K562 (cell line): ENCODE measurements at places on chromosomes 5 and 9.

GRCh38 chr9:113369855-113370140 is 7.0 kb downstream of the HDHD3 start:
- no peak for DNase-seq

- no peak for DNase-seq
These were observed 43.2 kb upstream of the IER5L start for GRCh38 chr9:129221233-129221632.

GRCh38 chr9:580652-581342 is 260.7 kb upstream of the DMRT1 start:
- no peak for DNase-seq

DNA sequence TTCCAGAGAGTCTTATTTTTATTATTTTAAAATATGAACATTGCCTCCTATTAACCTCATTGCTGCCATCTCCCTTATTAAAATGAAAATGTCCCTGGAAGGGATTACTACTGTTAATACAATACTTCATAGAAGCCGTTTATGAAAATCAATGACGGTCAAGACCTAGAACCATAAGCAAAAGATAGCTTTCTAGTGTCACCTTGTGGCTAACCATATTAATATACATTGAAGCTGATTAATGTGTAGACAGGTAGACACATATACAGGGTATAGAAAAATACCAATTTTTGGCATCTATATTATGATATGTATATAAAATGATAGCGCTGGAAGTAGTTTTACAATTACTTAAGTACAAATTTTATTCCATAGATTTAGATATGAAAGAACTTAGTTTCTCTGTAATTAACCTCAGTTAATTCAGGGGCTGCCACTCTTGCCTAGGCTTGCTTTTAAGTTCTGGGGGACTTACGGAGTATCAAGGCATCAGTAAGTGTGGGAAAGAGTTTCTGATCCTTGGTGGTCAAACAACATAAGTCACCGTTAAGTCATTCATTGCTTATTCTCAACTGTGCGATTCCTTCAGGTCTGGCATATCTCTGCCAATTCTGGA is 2.5 kb upstream of the YTHDC2 start:
- no peak for DNase-seq

GRCh38 chr5:143432658-143433239 is 29.3 kb upstream of the NR3C1 start:
- DNase-seq, result no peak

DNA sequence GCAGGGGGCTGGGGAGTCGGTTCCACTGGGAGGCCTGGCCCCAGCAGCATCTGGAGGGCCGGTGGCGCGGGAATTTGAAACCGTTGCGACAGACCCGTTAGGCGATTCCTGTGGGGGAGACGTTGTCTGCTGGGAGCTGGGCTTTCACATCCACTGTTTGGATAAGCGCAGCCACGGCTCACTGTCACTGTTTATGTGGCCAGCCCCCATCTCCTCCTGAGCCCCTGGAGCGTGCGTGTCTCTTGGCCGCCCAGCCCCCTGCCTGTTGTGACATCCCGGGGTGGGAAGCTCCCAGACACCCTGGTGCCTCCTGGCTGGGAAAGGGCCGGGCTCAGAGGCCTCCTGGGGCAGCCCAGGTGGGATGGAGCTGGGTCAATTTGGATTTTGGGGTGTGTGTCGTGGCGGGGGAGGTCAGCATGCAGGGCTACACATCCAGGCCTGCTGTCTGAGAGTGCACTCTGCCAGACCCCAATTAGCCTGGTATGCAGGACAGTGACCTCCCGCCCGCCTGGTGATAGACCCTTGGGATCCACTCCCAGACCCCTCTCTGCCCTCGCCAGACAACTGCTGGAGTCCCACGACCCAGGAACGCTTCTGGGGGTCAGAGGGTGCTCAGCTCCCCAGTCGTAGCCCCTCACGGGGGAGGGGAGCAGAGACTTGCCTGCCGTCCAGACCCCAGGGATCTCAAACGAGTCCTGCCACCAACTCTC is 62.0 kb upstream of the RNU6ATAC start:
- DNase-seq, result no peak

- no peak for DNase-seq
These were observed 99.4 kb upstream of the HAND1 start for GRCh38 chr5:154577416-154577815.
